ENCODE measurements at places on chromosomes 13 and 19. TPM values are rescaled to one million over a fixed set of nuclear protein-coding genes. Genes with fewer than 3 reads are reported as not detected.

GRCh38 chr13:43258771-43259170, 235.4 kb downstream of the DNAJC15 start:
- no peaks in the 10 kb centered on the region for H3K4me1 ChIP-seq
- H3K27me3 ChIP-seq: no peaks in the 10 kb centered on the region
- no peak overlapping the region for H3K4me3 ChIP-seq
- H3K27ac ChIP-seq: no peak overlapping the region
- H3K36me3 ChIP-seq: no peaks in the 10 kb centered on the region

GRCh38 chr19:2475018-2475701, 767 bp upstream of the GADD45B start:
- peak overlapping the region; percentile 92 for H3K27ac ChIP-seq
- H3K36me3 ChIP-seq: peaks cover 10% of the 10 kb centered on the region
- H3K4me1 ChIP-seq: peaks cover 43% of the 10 kb centered on the region

- no peaks in the 10 kb centered on the region for H3K27me3 ChIP-seq
- no peaks in the 10 kb centered on the region for H3K36me3 ChIP-seq
- DNase-seq: no peak
- no peaks in the 10 kb centered on the region for H3K4me1 ChIP-seq
Observed at GRCh38 chr13:106795847-106796246, 227.9 kb upstream of the ARGLU1 start.

- DNase-seq: no peak
- H3K4me3 ChIP-seq: no peak overlapping the region
- no peaks in the 10 kb centered on the region for H3K27me3 ChIP-seq
Observed at GRCh38 chr19:16208064-16208759, 10.5 kb downstream of the AP1M1 start.

DNA sequence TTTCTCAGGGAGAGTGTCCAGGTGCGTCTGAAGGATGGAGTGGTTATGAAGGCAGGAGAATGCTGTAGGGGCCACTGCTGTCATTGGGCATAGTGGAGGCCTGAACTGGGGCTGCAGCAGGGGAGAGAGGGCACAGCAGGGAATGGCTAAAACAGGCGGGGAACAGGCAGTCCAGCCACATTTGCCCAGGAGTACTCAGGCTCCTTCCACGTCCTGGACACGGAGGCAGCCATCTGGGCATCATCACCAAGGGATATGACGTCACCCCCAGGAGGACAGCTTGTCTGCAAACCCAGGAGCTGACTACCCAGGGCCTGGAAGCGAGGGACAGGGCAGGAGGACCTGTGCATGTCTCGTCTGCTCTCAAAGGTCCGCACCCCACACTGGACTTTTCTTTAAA, 22.2 kb downstream of the VSTM2B start:
- H3K27ac ChIP-seq: no peak overlapping the region
- DNase-seq: peak; percentile 19
- no peaks in the 10 kb centered on the region for H3K27me3 ChIP-seq
- no peak overlapping the region for H3K4me3 ChIP-seq
- H3K36me3 ChIP-seq: no peaks in the 10 kb centered on the region
- no peaks in the 10 kb centered on the region for H3K4me1 ChIP-seq

Gene RAB11B
- total RNA-seq: 101 TPM

Gene ZNF296
- total RNA-seq: 0.45 TPM

Gene SYCN
- total RNA-seq: not detected

All from stomach (tissue), 19 donors.